ENCODE measurements at places on chromosomes 7 and 10.

DNA sequence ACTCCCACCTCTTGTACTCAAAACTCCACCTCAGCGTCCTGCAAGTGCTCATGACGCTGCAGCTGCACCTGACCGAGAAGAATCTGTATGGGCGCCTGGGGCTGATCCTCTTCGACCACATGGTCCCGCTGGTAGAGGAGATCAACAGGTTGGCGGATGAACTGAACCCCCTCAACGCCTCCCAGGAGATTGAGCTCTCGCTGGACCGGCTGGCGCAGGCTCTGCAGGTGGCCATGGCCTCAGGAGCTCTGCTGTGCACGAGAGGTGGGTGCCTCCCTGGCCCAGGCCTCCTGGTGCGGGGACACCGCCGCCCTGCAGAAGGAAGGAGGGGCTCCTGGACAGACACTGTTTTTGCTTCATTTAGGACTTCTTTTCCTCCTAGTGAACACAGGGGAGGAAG is 10.3 kb downstream of the INTS15 start:
- no peak for DNase-seq
- no peaks in the 10 kb centered on the region for H3K27me3 ChIP-seq
- peaks cover 32% of the 10 kb centered on the region for H3K36me3 ChIP-seq
- H3K4me3 ChIP-seq, result no peak overlapping the region
- H3K27ac ChIP-seq, result no peak overlapping the region

- no peak overlapping the region for H3K4me3 ChIP-seq
- no peaks in the 10 kb centered on the region for H3K36me3 ChIP-seq
- H3K4me1 ChIP-seq, result no peaks in the 10 kb centered on the region
- H3K27ac ChIP-seq, result no peak overlapping the region
Measured at GRCh38 chr7:154857728-154858681, 144.9 kb downstream of the PAXIP1 start.

DNA sequence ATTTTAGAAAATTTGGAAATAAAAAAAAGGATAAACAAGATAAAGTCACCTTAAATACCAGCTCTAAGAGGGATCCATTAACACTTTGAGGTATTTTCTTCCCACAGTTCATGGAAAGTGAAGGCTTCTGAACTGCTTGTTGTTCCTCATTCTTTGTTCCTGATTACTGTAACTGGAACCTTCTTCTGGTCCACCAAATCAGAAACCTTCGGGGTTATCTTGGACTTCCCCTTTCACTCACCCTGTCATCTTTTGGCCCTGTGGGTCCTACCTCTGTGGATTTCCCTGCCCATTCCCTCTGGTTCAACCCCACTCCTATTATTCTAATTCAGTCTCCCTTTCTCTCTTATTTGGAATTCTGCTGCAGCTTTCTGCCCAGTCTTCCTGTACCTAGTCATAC is 116.5 kb upstream of the PRPS1L1 start:
- H3K4me1 ChIP-seq, result no peaks in the 10 kb centered on the region
- H3K27ac ChIP-seq, result no peak overlapping the region
- H3K4me3 ChIP-seq, result no peak overlapping the region
- no peak for DNase-seq
- H3K27me3 ChIP-seq, result peaks cover 4% of the 10 kb centered on the region
- H3K36me3 ChIP-seq, result no peaks in the 10 kb centered on the region

GRCh38 chr10:31836569-31837406 is 91.8 kb downstream of the ARHGAP12 start:
- no peaks in the 10 kb centered on the region for H3K36me3 ChIP-seq
- no peaks in the 10 kb centered on the region for H3K4me1 ChIP-seq
- no peaks in the 10 kb centered on the region for H3K27me3 ChIP-seq
- no peak overlapping the region for H3K27ac ChIP-seq
- no peak overlapping the region for H3K4me3 ChIP-seq
- no peak for DNase-seq

- H3K27ac ChIP-seq, result peak overlapping the region; percentile 99
- peaks cover 47% of the 10 kb centered on the region for H3K36me3 ChIP-seq
- no peaks in the 10 kb centered on the region for H3K27me3 ChIP-seq
- H3K4me3 ChIP-seq, result peak overlapping the region; percentile 100
Measured at GRCh38 chr7:30595436-30596013, 847 bp downstream of the GARS1 start.

GRCh38 chr7:157466867-157467261 is 130.1 kb downstream of the DNAJB6 start:
- peaks cover 16% of the 10 kb centered on the region for H3K27me3 ChIP-seq
- H3K27ac ChIP-seq, result no peak overlapping the region
- H3K4me1 ChIP-seq, result peaks cover 29% of the 10 kb centered on the region
- H3K4me3 ChIP-seq, result no peak overlapping the region

DNA sequence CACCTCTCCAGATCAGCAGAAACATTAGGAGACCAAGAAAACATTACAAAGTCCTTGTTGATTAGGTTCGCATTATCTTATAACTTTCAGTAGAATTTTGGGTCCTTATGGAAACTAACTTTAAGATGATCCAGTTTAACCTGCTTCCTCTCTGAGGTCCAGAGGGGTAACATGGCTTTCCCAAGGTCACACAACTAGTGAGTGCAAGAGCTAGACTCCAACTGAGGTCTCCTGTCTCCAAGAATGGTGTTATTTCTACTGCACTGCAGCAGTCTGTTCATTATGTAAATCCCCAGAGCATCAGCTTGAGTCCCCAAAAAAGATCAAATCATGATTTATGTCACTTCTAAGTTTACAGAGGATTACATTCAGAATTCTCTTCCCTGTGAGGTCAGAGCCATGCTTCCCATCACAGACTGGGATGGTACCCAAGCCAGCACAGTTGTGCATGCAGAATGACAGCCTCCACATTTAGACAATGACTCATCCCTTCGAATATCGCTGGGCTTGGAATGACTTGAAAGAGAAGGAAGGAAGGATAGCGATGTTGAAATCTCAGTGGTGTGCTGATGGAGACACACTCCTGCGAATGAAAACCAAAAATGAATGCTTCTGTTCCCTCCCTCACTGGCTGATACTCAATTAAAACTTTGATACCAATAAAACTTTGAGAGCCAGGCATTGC is 163.1 kb upstream of the PLXNA4 start:
- no peak for DNase-seq
- H3K4me1 ChIP-seq, result no peaks in the 10 kb centered on the region
- H3K4me3 ChIP-seq, result no peak overlapping the region

DNA sequence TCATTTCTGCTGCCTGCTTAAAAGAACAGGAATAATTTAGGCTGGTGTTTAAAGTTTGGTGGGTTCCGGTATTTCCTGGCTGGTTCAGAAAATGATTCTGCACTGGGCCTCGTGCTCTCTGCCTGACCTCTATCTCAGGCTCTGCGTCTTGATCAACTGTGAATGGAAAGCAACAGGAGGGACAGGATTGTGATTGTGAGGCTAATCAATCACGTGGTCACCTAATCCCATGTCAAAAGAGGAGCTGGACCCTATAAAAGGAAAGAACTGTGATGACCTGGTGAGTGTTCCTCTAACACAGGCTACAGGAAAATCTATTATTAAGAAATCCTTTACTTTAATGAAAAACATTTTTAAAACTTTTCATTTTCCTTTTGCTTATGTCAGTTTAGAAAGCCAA is at the start of gene DHX32:
DHX32 (minus strand) TSS at position 101 of the 400 bp plus-strand sequence. CDS start 468 bp downstream, outside the sequence.
- no peak within 1 kb of the TSS for H3K4me3 ChIP-seq
- no peaks in the 10 kb centered on the region for H3K27me3 ChIP-seq
- peaks cover 14% of the 10 kb centered on the region for H3K36me3 ChIP-seq
- H3K4me1 ChIP-seq, result no peaks in the 10 kb centered on the region

GRCh38 chr7:148303295-148304082 is 287.1 kb upstream of the C7orf33 start:
- H3K4me3 ChIP-seq, result no peak overlapping the region
- no peaks in the 10 kb centered on the region for H3K36me3 ChIP-seq
- no peak for DNase-seq
- no peak overlapping the region for H3K27ac ChIP-seq

GRCh38 chr10:132666705-132667341 is 119.1 kb downstream of the NKX6-2 start:
- peaks cover 7% of the 10 kb centered on the region for H3K4me1 ChIP-seq
- H3K36me3 ChIP-seq, result no peaks in the 10 kb centered on the region
- no peak overlapping the region for H3K27ac ChIP-seq
- no peak for DNase-seq
- H3K27me3 ChIP-seq, result no peaks in the 10 kb centered on the region

DNA sequence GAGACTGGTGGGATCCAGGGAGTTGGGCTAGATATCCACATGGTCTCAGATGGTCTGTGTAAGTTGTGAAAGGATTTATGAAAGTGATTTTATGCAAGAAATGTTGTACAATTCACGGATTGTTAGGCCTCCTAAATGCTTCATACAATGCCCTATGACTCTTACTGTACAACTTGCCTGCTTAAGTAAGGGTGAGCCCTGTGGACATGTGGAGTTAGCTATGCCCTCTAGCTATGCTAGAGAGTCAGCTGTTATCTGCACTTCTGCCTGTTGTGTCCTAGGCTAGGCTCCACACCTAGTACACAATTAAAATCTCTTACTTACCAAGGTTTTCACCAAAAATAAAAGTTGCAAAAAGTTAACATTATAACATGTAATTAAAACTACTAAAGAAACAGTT is 1.7 kb upstream of the CFAP43 start:
- peaks cover 2% of the 10 kb centered on the region for H3K36me3 ChIP-seq
- peaks cover 28% of the 10 kb centered on the region for H3K27me3 ChIP-seq
- H3K4me3 ChIP-seq, result peak overlapping the region; percentile 23
- no peak for DNase-seq
- H3K4me1 ChIP-seq, result peaks cover 11% of the 10 kb centered on the region

DNA sequence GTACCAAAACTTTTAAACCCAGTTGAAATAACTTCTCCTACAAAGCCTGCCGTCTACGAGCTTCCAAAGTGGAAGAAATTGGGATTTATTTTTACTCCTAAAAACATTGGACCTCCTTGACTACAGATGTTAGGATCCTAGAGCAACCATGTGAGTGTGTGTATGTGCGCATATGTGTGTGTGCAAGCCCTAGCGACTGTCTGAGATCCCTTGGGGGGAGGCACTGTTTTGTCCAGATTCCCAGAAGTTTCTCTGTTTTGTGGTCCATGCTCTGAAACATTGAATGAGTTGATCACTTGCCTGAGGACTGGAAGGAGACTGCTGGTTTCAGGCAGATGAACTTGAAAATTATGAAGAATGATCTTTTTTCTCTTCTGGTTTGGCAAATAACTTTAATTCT is 312.3 kb upstream of the ZNF32 start:
- H3K27me3 ChIP-seq, result peaks cover 21% of the 10 kb centered on the region
- H3K4me3 ChIP-seq, result no peak overlapping the region
- H3K27ac ChIP-seq, result no peak overlapping the region
- H3K4me1 ChIP-seq, result peaks cover 7% of the 10 kb centered on the region
- no peak for DNase-seq
- no peaks in the 10 kb centered on the region for H3K36me3 ChIP-seq

DNA sequence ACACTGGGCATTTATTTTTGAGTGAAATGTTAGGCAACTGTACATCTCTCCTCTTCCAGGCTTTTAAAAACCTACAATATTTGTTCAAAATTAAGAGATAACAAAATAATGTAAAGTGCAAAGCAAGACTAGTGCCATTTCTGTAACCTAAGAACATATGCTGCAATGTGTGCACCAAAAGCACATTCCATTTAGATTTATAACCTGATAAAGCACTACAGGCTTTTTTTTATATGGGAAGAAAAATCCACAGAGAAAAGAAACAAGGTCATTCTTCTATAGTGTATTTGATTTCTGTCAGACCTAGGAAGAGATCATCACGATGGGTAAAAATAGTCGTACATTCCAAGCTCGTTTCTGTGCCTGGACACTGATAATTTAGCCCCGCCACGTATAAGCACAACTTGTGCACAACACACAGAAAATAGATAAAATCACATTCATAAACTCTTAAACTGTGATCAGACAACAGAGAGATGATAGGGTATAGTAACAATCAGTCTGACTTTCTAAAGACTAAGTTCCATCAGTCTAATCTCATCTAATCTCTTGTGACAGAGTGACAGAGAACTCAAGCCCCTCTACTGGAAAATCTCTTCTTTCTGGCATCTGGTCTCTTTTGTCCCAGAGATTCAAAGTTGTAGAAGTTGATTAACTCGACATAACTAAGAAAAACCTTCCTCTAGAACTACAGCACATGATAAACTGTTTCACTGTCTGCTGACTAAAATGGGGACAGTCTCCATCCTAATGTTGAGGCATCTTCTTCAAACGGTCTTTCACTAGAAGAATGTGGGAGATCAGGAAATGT is 6.7 kb downstream of the LAMB1 start:
- peaks cover 68% of the 10 kb centered on the region for H3K27me3 ChIP-seq
- no peaks in the 10 kb centered on the region for H3K36me3 ChIP-seq
- H3K27ac ChIP-seq, result no peak overlapping the region
- H3K4me1 ChIP-seq, result peaks cover 4% of the 10 kb centered on the region

DNA sequence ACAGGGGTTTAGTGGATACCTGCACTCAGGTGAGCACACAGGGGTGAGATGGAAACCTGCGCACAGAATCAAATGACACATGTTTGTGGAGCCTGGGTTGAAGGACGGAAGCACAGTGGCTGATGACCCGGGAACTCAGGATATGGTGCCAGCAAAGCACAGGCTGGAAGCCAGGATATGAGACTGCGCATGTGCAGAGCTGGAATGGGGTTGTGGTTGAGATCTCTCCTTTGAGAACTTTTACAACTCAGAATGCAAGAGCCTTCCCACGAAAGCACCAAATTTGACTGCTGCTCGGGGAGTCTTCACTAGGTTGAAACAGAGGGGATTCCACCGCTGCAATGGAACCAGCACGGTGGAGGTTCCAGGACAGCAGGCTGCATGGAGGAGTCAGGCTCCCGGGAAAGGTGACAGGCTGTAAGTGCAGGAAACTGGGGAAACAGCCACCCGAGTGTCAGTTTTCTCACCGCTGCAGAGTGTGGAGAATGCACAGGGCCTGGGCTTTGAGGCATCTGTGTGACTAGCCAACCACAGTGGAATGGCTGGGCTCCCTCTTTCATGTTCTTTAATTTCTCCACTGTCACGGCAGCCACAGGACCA is 133.4 kb upstream of the TCERG1L start:
- no peaks in the 10 kb centered on the region for H3K36me3 ChIP-seq
- no peaks in the 10 kb centered on the region for H3K4me1 ChIP-seq
- no peak overlapping the region for H3K4me3 ChIP-seq
- H3K27ac ChIP-seq, result no peak overlapping the region
- no peak for DNase-seq

GRCh38 chr10:67934336-67934735 is 49.9 kb downstream of the SIRT1 start:
- no peaks in the 10 kb centered on the region for H3K27me3 ChIP-seq
- DNase-seq, result no peak
- H3K36me3 ChIP-seq, result peaks cover 35% of the 10 kb centered on the region
- no peak overlapping the region for H3K27ac ChIP-seq
- no peak overlapping the region for H3K4me3 ChIP-seq

DNA sequence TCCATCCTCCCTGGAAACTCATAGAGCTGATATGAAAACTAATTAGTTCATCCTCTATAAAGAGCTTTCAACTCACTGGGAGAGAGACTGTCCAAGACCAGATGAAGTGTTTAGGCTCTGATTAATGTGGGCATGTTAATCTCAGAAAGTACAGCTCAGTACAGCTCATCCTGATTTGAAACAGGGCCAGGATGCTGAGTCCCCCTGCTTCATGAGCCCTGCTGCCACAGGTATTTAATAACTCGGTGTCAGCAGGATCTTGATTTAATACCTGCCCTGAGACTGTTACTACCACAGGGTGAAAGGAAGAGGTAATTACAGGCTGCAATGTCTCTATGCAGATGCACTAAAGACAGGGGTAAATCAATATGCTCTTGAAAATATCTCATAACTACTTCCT is 10.8 kb downstream of the LMOD2 start:
- no peak for DNase-seq
- H3K27ac ChIP-seq, result no peak overlapping the region
- no peaks in the 10 kb centered on the region for H3K36me3 ChIP-seq

All from activated CD8-positive, alpha-beta memory T cell treated with anti-CD3 and anti-CD28 coated beads, Interleukin-2, amount 10 ng/mL, durations not matched to agents 7 days and 5 days (primary cell).